Activated T-helper 1 cell treated with anti-CD3 and anti-CD28 coated beads, Interleukin-12 subunit alpha, Interleukin-12 subunit beta, Interleukin-2, Interleukin-4 antibody, amounts not matched to agents 30 ng/mL and 10 ng/mL and 1 ng/mL, durations not matched to agents 14 hours and 24 hours and 36 hours (primary cell): ENCODE measurements at places on chromosomes 11 and 22. TPM values are rescaled to one million over a fixed set of nuclear protein-coding genes. Genes with fewer than 3 reads are reported as not detected.

MGAT3 gene
- total RNA-seq, result 1.2 TPM in 2 replicates

GSC2 gene
- total RNA-seq, result 0.26 TPM in 1 of 2 replicates, not detected in the other

ACTN3 gene
- total RNA-seq, result 0.05 TPM in 1 of 2 replicates, not detected in the other

PGAP2 gene
- 29.8 and 30.1 TPM in 2 replicates for total RNA-seq

DNA sequence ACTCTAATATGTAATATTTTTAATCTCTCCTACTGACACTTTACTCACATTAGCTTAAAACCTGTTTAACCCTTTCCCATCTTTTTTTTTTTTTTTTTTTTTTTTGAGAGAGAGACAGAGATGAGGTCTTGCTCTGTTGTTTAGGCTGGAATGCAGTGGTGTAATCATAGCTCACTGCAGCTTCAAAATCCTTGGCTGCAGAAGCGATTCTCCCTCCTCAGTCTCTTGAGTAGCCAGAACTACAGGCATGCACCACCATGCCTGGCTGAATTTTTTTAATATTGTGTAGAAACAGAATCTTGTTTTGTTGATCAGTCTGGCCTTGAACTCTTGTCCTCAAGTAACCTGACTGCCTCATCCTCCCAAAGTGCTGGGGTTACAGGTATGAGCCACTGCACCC is 37.3 kb downstream of the PAMR1 start:
- DNase-seq, result no peak
- no peaks in the 10 kb centered on the region for H3K4me1 ChIP-seq
- peaks cover 23% of the 10 kb centered on the region for H3K27me3 ChIP-seq
- no peak overlapping the region for H3K4me3 ChIP-seq
- no peaks in the 10 kb centered on the region for H3K36me3 ChIP-seq
- no peak overlapping the region for H3K27ac ChIP-seq

- H3K27me3 ChIP-seq, result no peaks in the 10 kb centered on the region
- DNase-seq, result peak; percentile 28
- H3K4me1 ChIP-seq, result peaks cover 16% of the 10 kb centered on the region
- peak overlapping the region; percentile 93 for H3K4me3 ChIP-seq
Measured at GRCh38 chr22:38657045-38657909, 839 bp downstream of the CBY1 start.

- peaks cover 15% of the 10 kb centered on the region for H3K36me3 ChIP-seq
- no peak overlapping the region for H3K27ac ChIP-seq
- H3K4me3 ChIP-seq, result no peak overlapping the region
- H3K4me1 ChIP-seq, result no peaks in the 10 kb centered on the region
- H3K27me3 ChIP-seq, result peaks cover 5% of the 10 kb centered on the region
- DNase-seq, result no peak
Measured at GRCh38 chr22:25347752-25348102, 128.3 kb downstream of the CRYBB2 start.

- H3K27me3 ChIP-seq, result peaks cover 2% of the 10 kb centered on the region
- no peak overlapping the region for H3K27ac ChIP-seq
- DNase-seq, result no peak
- H3K4me3 ChIP-seq, result no peak overlapping the region
Measured at GRCh38 chr11:85815186-85815931, 4.4 kb upstream of the SYTL2 start.

DNA sequence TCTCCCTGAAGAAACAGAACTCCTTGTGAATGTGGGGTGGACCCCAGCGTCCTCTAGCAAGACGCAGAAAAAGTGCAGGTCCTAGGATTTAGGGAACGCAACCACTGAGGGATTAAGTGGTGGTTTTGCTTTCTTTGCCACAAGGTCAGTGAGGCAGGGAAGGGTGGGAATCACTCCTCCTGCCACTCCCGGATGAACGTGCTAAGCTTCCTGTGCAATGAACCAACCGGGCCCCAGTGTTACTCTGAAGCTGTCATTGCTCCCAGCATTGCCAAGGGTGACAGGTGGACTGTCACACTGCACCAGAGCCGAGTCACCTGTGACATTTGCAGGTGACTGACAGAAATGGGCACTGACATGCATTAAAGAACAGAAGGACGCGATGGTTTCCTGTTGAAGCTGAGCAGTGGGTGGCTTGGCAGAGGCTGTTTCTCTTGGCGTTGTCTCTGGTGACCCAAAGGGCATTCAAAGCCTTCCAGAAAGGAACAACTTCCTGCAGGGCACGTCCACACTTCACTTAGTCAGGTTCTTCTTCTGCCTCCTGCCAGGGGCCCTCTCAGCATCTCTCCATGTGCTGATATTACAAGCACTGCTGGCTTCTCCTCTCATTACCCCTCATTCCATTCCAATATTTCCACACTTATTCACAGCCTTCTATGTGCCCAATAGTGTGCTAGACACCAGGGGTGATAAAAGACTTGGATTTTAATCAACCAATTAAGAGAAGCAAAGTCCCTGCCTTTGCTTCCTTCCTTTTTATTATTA is 9.7 kb downstream of the KIRREL3 start:
- H3K4me1 ChIP-seq, result no peaks in the 10 kb centered on the region
- no peak overlapping the region for H3K4me3 ChIP-seq
- H3K27ac ChIP-seq, result no peak overlapping the region
- no peak for DNase-seq
- no peaks in the 10 kb centered on the region for H3K36me3 ChIP-seq
- H3K27me3 ChIP-seq, result peaks cover 2% of the 10 kb centered on the region

DNA sequence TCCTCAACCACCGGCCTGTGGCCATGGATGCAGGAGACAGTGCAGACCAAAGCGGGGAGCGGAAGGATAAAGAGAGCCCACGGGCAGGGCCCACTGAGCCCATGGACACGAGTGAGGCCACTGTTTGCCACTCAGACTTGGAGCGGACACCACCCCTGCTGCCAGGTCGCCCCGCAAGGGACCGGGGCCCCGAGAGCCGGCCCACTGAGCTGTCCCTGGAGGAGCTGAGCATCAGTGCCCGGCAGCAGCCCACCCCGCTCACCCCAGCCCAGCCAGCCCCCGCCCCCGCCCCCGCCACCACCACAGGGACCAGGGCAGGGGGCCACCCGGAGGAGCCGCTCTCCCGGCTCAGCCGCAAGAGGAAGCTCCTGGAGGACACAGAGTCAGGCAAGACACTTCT is 14.5 kb upstream of the SUSD2 start:
- no peaks in the 10 kb centered on the region for H3K27me3 ChIP-seq
- H3K36me3 ChIP-seq, result peaks cover 5% of the 10 kb centered on the region
- no peaks in the 10 kb centered on the region for H3K4me1 ChIP-seq
- no peak overlapping the region for H3K4me3 ChIP-seq

DNA sequence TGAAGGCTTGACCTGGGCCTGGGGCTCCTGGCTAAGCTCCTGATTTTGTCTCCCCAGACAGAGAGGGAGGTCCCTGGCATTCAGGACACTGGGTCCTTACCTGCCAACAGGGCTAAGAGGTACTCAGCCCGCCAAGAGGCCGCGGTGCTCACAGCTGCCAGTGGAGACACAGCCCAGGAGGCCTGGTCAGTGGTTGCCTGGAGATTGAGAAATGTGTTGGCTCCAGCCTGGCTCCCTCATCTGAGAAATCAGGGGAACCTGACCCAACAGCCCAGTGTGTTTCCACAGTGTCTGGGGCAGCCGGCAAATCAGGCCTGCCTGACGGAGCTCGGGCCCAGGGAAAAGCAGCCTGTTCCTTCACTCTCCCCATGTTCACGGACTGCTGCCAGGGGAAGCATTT is 79.4 kb upstream of the NAV2 start:
- no peaks in the 10 kb centered on the region for H3K27me3 ChIP-seq
- no peak for DNase-seq
- H3K4me3 ChIP-seq, result no peak overlapping the region
- H3K27ac ChIP-seq, result no peak overlapping the region
- H3K36me3 ChIP-seq, result no peaks in the 10 kb centered on the region
- no peaks in the 10 kb centered on the region for H3K4me1 ChIP-seq

GRCh38 chr11:81241672-81242275 is 1491.9 kb downstream of the FAM181B start:
- DNase-seq, result no peak
- H3K27me3 ChIP-seq, result no peaks in the 10 kb centered on the region
- no peaks in the 10 kb centered on the region for H3K36me3 ChIP-seq
- no peaks in the 10 kb centered on the region for H3K4me1 ChIP-seq
- no peak overlapping the region for H3K4me3 ChIP-seq

- H3K27ac ChIP-seq, result peak overlapping the region; percentile 13
- no peak overlapping the region for H3K4me3 ChIP-seq
- no peak for DNase-seq
- H3K4me1 ChIP-seq, result no peaks in the 10 kb centered on the region
Measured at GRCh38 chr11:17722000-17722643, 2.8 kb downstream of the MYOD1 start.

DNA sequence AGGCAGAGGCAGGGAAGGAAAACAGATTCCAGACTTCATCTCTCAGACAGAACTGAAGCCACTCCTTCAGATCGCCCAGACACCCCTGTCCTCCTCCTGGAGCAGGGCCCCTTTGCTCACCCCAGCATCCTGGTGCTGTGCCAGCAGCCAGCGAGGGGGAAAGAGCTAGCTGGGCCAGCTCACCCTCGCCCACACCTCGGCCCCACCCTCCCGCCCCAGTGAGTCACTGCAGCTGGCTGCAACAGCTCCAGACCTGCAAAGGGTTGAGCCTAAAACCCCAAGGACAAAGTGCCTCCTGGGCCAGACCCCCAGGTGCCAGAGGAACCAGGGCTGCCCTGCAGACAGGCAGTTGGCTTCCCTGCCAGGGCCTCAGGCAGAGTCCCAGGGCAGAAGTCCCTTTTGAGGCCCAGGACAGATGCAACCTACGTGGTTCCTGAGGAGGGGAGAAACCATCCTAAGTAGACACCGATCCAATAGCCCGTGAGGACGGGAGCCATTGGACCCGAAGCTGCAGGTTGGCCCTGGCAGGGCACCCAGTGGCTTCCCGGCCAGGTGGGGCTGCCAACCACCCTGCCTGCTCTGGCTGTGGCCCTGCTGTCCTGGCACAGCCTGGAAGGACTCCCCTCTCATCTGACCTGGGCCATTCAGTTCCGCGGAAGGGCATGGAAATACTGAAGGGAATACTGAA is 7.2 kb downstream of the AHNAK start:
- peak overlapping the region; percentile 33 for H3K4me3 ChIP-seq
- H3K27me3 ChIP-seq, result no peaks in the 10 kb centered on the region
- no peak for DNase-seq
- H3K36me3 ChIP-seq, result peaks cover 13% of the 10 kb centered on the region
- peak overlapping the region; percentile 63 for H3K27ac ChIP-seq
